ENCODE measurements at places on chromosomes 4 and X. TPM values are rescaled to one million over a fixed set of nuclear protein-coding genes. Genes with fewer than 3 reads are reported as not detected.

The PCYT1B gene
- total RNA-seq: 0.43 TPM

- DNase-seq: no peak
Measured at GRCh38 chr4:68891678-68892077, 59.9 kb downstream of the UGT2A3 start.

- DNase-seq: no peak
Measured at GRCh38 chr4:82712561-82712960, 86.0 kb downstream of the SCD5 start.

DNA sequence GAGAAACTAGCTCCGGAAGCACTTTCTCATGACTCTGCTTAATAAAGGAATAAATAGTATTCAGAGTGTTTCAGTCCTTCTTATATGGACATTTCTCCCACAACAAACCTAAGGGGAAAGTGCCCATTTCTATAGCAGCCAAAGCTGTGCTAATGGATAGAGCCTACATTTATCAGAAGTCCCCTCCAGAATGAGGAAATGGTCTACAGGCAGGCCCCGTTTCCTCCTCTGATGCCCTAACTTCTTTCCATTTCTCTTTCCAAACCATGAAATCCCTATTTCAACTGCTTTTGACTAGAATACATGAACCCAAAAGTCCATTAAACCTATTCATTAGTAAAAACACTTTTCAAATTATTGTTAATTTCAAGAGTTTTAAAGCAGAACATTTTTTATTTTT, 4.5 kb downstream of the ACSL1 start:
- DNase-seq: no peak

Measured in activated CD4-positive, alpha-beta T cell treated with anti-CD3 and anti-CD28 coated beads for 36 hours (primary cell).